ENCODE measurements at places on chromosomes 5 and 9.

- DNase-seq, result no peak
These were observed 45.7 kb upstream of the TGFBR1 start for GRCh38 chr9:99058964-99059921.

DNA sequence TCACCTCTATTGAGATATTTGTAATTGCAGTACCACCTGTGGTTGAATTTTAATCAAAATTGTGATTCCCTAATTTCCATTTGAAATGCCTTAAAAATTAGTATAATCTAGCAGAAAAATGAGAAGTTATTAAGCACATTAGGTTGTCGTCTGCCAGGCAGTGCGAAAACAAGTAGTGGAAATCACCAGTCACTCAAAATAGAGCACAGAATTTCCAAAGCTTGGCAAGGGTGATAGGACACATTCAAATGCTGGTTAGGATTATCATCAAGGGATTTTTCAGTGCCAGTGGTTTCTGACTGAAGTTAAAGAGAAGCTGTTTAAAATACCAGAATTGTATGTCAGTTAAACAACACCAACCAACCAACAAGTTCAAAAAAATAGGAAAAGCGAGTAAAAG lies 97.8 kb downstream of the PLK2 start:
- DNase-seq, result no peak

DNA sequence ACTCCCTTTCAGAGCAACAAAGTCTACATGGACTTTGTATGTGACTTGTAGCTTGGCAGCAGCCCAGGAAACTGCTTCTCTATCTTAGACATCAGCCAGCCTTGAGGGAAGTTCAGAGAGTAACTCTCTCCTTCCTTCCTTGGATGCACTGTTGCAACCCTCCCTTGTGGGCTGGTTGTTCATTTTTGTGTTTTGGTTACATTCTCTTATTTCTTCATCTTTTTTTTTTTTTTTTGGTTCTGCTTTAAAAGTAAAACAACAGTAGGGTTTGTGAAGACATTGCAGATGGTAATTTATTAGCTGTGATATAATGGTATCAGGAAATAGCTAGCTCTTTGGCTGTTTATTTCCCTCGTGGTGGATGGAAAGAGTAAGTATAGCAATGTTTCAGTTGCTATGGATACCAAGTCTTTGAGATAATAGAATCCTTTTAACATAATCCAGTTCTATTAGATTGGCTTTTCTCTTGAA lies 97.9 kb upstream of the MAMDC2 start:
- no peak for DNase-seq

DNA sequence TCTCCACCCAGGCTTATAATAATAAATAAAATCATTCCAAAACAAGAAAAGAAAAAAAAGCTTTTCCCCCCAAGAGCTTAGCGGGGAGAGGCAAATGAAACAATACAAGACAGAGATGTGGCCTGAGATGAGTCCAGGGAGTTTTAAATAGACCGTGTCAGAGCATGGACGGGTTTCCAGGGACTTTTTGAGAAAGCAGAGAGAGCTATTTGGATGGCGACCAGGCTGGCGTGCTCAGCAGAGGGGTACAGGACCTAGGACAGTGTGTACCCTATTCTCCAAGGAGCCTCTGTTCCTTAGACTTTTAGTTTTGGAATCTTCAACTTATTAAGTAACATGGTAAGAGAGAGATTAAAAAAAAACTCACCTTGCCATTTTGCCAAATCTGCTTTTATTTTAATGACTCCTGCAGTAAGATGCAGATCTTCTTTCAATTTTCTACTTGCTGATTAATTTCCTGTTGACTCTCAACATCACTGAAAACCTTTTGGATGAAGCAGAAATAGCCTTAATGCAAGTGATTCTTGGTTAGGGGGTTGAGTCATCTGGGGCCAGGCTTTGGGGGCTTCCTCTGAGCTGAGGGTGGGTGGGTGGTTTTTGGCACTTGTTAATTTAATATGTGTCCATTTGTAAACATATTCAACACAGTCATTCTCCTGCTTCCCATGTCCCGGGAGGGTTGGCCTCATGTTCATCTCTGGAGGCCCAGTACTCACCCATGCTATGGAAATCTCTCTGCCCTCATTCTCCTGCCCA lies 49.6 kb upstream of the OSMR start:
- no peak for DNase-seq

GRCh38 chr5:104755806-104756205 lies 1193.2 kb upstream of the NUDT12 start:
- no peak for DNase-seq

GRCh38 chr5:142852416-142853198 lies 82.4 kb downstream of the ARHGAP26 start:
- DNase-seq, result no peak

DNA sequence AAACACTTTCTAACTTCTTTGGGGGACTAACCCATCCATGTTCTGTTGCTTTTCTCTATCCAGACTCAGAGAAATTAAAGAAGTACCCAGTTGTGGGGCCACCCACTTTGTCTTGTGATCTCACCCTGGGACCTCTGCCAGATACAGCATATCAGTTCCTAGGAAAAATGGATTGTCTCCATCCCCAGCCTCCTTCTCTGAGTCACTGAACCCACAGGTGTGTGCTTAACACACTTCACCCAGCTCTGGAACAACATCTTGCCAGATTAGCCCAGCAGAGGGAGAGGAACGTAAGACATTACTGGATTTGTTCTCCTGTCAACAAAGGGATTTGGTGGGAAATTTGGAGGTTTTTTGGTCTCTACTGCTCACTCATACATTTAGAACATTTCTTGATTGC lies 19.2 kb downstream of the FAM240B start:
- no peak for DNase-seq

DNA sequence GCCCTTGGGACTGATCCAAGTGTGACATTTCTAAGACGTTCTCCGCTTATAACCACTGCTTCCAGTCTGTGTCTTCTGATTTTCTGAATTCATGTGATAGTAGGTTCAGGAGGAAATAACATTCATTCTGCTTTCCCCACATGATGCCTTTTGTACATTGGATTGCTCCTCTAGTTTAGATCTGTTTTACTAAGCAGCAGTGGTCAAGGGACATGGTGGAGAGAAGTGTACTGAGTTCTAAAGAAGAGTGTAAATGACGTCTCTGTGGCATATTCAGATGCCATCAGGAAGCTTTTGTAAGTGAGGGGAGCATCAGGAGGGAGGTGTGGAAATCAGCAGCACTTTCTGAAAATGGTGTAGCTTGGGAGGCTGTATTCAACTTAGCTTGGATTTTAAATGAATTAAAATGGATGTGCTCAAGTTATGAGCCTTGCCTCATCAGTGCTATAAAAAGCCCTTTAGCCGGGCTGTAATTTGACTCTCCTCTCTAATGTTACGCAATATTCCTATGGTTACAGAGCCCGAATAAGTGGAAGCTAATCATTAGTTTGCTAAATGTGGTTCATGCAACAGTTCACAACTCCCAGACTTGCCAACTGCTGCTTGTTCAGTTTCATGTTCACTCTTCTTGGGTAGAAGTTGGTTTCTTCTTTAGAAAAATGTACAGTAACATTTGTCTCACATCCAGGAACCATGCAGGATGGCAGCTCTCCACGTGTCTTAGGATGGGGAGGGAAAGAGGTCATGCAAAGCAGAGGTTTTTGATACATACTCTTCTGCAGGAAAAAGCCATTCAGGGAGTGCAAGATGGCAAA lies 281.3 kb downstream of the ARHGAP26 start:
- DNase-seq, result no peak

Data from activated CD8-positive, alpha-beta memory T cell treated with anti-CD3 and anti-CD28 coated beads for 48 hours (primary cell).